ENCODE measurements at places on chromosomes 12 and 14. TPM values are rescaled to one million over a fixed set of nuclear protein-coding genes. Genes with fewer than 3 reads are reported as not detected.

GRCh38 chr14:50344116-50344775, 32.1 kb downstream of the DMAC2L start:
- no peak for DNase-seq

The PPP1R36 gene
- 2.3 TPM for total RNA-seq

- DNase-seq: peak; percentile 46
Measured at GRCh38 chr14:100662879-100663760, 63.6 kb upstream of the DLK1 start.

- DNase-seq: no peak
Measured at GRCh38 chr12:53854701-53855316, 83.8 kb upstream of the HOXC13 start.

The TMED10 gene
- total RNA-seq: 285 TPM

GRCh38 chr12:128644664-128645296, 179.0 kb downstream of the SLC15A4 start:
- DNase-seq: no peak

DNA sequence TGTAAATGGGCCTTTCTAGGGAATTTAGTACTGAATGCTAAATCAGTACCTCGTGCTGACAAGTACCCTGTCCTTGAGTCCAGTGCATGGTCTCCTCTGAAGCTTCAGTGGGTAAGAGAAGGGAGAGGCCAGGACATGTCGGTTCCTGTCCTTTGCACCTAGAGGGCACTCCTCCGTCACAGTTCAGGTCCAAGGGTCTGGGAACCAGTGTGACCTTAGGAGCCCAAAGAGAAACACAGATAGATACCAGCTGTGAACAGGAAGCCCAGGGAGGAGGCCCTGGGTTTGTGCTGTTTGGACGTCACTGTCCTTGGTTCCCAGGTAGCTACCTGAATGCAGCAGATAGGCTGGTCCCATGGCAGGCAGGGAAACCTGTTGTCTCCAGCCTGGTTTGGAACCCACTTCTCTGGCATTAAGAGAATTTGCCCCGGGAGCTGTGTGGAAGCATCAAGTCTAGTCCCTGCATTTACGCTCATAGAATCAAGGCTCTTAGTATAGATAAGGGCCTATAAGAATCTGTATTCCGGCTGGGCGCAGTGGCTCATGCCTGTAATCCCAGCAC, 3.9 kb upstream of the FGF23 start:
- no peak for DNase-seq

DNA sequence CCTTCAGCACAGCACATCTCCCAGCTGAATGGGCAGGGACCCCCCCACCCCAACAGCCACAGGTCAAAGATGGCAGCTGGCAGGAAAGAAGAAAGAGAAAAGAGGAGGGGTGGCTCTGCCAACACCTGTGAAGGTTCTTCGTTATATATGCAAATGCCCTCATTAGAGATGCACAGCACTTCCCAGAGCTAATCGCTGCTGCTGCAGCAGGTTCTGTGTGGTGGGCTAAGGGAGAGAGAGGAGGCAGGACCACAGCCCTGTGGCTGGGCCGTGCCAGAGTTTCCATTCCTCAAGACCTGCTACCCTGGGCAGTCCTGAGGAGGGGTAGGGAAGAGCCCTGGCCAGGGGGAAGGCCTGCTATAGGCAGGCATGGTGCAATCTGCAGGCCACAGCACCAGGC, 28.7 kb downstream of the SMUG1 start:
- DNase-seq: no peak
